ENCODE measurements at places on chromosomes 4 and X.

DNA sequence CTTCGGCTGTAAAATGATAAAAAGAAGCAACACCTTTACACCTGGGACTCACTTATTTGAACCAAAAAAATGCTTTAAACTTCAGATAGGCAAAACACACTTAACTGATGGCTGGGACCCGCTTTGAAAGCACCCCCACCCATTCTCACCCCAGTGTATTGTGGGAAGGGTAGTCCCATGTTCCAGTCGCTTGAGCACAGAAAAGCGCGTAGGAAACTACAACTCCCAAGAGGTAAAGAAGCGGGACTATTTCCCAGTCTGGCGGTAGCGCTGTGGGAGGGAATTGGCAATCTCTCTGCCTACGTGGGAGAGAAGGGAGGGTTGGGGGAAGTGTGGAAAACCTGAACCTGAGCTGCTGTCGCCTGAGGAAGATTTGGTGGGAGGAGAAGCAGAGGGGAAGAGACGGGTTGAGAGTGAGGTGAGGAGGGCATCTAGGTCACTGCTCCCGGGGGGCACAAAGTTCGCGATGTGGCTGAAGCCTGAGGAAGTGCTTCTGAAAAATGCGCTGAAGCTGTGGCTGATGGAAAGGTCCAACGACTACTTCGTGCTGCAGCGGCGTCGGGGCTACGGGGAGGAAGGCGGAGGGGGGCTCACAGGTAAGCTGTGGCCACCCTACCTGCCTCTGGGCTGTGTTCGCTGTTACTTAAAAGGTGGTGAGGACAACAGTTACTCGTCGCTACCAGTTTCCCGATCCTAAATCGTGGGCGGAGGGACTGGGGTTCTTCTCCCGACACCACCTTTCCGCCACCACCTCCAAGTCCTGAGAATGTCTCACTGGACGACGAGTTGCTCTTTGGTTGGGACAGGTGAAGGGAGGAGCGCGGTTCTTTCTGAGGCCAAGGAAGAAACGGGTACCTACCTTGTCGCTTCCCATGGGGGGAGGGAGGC lies at the start of gene TBC1D8B:
TBC1D8B (plus strand) TSS at position 286 of the 888 bp plus-strand sequence; CDS start at position 467, 181 bp downstream.
- peak; percentile 8 for DNase-seq

GRCh38 chr4:168892475-168892874 lies 117.6 kb downstream of the CBR4 start:
- DNase-seq, result no peak

- DNase-seq, result no peak
Measured at GRCh38 chr4:180028682-180029081, 2214.5 kb upstream of the TENM3 start.

DNA sequence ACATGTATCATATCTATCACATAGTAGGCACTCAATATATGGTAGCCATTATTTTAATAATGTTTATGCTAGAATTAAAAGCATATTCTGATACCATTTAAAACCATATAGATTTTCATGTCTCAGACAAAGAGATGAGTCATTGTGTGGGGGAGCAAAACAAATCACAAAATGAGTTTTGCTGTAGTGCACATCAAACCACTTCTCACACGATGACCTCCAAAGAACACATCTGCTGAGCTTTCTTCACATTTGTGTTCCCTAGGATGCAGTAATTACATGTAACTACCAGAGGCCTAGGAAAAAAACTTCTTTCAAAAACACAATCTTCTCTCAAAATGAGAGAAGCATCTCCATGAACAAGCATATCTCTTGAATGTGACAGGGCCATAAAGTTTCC lies 56.1 kb upstream of the BRS3 start:
- no peak for DNase-seq

DNA sequence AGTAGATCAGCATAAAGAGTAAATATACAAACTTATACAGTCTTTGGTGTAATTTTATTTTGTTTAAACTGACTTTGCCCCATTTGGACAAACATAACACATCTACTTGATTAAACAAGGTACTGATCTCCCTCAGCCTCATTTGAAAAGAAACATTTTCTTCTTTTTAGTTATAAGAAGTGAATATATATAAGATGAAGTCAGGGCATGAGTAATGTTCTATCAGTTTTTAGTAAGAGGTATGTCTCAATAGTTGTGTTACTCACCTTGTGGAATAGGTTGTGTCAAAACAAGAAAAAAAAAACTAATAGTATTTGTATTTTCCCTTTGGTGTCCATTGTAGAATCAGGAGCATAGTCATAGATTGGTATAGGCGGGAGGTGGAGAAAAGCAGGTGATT lies 327.4 kb downstream of the RPA4 start:
- no peak for DNase-seq

- DNase-seq, result no peak
Measured at GRCh38 chrX:19912-20571, 261.1 kb upstream of the PLCXD1 start.

- no peak for DNase-seq
Measured at GRCh38 chr4:185683222-185683621, 128.8 kb downstream of the SORBS2 start.

DNA sequence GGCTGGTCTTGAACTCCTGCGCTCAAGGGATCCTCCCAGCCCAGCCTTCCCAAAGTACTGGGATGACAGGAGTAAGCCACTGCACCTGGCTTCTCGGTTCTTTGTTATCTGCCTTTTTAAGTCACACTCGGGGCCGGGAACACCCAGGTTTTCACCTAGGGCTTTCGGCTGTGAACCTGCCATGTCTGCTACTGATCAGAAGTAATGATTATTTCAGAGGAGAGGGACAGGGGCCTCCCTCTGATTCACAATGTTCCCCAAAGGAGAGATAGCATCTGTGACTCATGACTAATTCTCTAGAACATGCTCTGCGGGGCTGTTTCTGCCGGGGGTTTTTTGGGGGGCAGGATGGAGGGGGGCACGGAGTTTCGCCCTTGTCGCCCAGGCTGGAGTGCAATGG lies 26.9 kb downstream of the CRLF2 start:
- DNase-seq, result no peak

DNA sequence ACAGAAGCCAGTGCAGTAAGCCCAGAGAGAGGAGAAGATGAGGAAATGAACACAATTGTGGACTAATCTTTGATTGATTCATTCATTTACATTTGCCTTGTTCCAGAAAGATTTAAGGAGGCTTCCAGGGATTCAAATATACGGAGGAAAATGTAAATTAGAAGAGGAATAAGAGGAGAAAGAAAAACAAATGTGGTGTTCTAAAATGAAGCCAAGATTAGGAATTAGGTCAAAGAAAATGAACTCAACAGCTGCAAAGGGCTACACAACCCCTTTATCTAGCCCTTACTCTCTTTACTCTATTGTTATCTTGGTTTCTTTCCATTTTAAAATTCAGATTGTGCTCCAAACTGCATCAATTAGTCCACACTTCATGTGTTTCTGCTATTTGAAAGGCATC lies 196.8 kb downstream of the SPATA18 start:
- no peak for DNase-seq

DNA sequence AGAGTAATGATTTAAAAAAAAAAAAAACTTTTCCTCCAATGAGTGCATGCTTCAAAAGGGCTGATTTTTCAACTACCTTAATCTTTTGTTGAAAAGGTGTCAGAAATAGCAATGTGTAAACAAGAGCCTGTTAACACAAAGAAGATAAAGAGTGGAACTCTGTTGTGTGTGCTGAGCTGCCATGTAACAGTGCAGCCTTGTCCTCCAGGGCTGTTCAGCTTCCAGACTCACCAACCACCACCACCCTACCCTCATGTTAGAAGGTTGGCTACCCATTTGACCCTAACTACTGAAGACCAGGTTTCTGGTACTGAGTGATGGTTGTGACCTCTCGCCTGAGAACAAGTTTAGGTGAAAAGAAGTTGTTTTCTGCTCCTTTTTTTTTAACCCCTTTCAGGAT lies 222.8 kb upstream of the TEX13C start:
- DNase-seq, result no peak

DNA sequence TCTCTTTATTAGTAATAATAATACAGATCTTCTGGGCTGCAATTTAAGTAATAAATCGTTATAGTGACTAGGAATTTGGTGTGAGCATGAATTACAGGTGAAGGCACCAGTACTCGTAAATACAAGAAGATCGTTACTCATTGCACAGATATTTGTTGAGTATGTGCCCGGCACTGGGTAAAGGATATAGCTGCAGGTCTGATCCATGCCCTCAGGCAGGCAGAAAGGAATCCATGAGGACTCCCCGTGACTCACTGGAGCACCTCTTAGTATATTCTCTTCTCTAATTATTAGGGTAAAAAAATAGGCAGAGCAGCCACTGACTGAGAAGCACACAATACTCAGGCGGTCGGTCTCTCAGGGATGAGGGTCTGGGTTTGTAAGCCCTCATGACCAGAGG lies 868.3 kb downstream of the RAB28 start:
- no peak for DNase-seq

DNA sequence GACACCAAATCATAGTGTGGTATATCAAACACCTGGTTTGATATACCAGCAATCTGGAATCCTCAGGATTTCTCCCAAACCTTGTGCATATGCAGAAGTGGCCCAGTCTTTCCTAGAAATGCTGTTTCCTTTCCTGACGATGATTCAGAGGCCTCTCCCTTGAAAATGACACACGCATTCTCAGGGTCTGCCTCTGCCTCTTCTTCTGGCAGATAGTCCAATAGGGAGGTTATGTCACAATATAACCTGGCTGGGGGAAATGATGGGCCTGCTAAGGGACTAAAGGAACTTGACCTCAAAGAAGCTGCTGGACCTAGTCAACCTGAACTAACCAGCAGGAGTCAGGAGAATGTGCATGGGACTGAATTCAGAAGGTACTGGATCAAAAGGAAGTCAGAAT lies 435.2 kb downstream of the IDS start:
- DNase-seq, result no peak
